Activated T-helper 17 cell treated with anti-CD3 and anti-CD28 coated beads, Interleukin-2, amount 50 U/mL, for 72 hours (primary cell): ENCODE measurements at places on chromosomes 11 and 22.

DNA sequence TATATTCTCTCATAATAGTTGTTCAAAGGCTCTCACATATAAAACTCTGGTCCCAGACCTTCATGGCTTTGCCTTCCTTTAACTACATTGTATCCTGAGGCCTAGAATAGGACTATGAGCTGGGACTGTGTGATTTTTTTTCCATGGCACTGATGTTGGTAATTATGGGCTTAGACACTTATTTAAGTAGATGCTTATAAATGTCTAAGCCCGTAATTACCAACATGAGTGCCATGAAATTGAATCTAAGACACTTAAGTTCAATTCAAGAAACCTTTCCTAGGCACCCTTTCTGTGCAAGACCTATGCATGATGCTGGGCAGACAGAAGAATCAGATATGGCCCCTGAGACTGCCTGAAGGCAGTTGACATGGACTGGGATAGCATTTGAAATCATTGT, 63.0 kb downstream of the P4HA3 start:
- no peak for ATAC-seq

- peak; percentile 15 for ATAC-seq
Observed at GRCh38 chr11:1571760-1572196, 293 bp downstream of the DUSP8 start.

DNA sequence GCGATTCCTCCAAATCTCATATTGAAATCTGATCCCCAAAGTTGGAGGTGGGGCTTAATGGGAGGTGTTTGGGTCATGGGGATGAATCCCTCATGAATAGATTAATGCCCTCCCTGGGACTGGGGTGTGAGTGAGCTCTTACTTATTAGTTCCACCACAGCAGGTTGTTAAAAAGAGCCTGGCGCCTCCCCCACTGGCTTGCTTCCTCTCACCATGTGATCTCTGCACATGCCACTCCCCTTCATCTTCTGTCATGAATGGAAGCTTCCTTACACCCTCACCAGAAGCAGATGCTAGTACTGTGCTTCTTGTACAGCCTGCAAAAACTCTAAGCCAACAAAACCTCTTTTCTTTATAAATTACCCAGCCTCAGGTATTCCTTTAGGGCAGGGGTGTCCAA, 8.8 kb downstream of the RRAS2 start:
- no peak for ATAC-seq

DNA sequence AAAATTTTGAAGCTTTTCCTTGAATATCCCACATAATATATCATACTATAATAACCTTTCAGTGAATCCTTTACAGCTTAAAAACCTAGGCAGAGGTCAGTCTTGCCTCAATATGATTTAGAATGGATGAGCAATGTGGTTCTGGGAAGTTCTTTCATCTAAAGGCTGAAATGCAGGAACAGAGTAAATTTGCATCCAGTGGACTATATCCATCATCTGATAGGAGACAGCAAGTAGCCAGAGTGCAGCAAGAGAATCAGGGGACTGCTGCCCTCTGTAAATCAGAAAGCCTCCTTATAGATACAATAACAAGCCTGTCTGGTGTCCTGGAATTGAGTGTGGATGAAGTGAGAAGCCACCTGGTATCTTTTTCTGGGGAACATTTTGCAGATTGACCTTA, 748.3 kb upstream of the CCDC90B start:
- no peak for ATAC-seq

DNA sequence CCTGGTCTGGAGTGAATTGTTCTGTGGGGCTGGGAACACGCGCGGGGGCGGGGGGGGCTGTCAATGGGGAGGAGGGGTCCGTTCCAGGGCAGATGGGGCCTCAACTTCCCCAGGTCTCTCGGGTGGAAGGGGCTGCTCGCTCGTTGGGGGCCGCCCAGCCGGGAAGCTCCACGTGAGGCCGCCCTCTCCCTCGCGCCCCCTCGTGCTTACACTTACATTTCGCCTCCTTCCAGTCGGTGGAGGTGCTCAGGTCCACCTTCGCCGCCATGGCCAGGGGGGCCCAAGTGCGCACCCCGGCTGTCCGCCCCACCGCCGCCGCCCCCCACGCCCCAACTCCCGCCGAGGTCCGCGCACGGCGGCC, 452 bp downstream of the MACROD1 start:
- peak; percentile 4 for ATAC-seq

- no peak for ATAC-seq
Observed at GRCh38 chr11:75422248-75423231, 10.5 kb downstream of the KLHL35 start.

DNA sequence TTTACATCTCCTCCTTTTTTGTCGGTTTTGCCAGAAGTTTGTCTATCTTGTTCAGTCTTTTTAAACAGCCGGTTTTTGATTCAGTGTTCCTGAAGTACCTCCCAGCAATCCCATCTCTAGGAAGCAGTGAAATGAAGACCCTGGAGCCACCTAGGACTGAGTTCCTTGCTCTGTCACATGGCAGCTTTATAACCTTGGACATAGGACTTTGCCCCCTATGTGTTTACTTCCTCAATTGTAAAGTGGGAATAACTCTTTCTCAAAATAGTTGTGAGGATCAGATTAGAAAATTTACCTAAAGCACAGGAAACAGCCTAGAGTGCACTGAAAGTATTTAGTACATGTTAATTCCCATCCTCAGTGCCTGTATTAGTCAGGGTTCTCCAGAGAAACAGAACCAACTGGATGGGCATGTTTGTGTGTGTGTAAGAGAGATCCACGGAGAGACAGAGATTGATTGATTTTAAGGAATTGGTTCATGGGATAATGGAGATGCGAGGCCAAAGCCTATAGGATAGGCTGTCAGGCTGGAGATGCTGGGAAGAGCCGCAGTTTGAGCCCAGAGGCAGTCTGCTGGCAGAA, 20.0 kb downstream of the FAM83F start:
- ATAC-seq, result no peak

DNA sequence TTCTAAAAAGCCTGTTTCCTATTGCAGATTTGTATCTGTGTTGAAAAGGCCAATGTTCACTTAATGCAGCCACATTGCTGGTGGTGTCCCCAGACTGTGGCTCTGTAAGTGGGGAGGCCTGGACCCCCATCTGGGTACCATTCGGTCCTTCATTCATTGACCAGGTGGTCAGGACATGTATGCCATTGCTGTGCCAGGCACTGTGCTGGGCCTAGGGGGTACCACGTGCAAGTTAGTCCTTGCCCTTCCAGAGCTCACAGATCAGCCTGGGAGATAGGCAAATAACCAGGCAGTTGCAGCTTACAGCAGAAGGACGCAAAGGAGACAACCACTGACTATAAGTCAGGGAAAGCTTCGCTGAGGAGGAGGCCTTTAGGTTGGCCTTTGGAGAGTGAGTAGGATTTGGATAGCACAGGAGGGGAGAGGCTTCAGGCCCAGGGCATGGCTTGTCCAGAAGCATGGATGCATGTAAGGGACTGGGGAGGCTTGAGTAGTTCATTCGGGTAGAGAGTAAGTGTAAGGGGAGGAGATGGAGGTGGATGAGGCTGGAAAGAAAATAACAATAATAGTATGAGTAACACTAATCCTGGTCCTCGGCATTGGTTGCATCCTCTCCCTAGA, 5.0 kb downstream of the PRDM11 start:
- no peak for ATAC-seq

DNA sequence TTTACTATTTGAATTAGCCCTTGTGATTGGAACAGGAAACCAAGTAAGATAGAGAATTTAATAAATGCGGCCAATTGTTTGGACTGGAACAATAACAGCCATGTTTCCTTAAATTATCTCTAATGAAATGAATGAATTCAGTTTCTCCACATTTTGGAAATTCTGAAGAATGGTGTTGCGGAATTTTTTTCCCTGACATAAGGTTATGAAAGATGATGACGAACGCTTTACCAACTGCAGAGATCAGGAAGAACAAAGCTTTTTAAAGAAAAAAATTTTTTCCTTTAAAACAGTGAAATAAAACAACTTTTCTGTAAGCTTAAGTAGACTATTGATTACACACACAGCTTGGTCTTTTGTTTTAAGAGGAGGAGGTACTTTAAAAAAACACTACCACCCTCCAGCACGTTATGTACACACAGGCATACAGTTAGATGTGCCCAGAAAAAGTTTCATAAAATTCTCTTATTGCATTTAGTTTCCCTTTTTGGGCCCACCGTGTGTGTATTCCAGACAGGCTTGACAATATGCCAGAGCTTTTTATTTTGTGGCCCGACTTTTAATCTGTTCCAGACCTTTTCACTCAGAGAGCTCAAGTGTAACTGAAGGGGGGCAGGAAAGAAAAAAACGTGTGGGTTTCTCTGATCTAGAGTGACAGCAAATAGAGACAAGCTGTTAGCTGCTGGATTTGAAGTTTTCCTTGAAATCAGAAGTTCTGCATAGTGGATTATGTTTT, 77.3 kb downstream of the YAP1 start:
- no peak for ATAC-seq

DNA sequence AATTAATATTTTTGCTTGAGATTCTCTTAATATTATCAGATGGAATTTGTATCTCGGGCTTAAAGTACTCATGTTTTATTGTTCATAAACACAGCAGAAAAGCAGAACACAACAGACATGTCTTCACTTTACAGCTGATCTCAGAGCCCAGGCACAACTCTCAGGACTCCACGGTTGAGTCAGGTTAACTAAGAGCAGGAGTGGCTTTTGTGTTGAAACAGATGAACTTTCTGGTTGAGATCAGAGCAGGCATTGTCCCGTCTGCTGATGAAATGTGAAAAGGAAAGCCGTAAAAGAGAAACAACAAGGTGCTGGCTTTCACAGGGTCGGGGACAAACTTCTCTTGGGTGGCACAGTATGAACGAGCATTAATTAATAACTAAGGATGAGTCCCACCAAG, 49.0 kb downstream of the JHY start:
- ATAC-seq, result no peak

- ATAC-seq, result no peak
Observed at GRCh38 chr22:49368221-49368975, 459.3 kb downstream of the BRD1 start.
